ENCODE measurements at places on chromosomes 11 and 22.

DNA sequence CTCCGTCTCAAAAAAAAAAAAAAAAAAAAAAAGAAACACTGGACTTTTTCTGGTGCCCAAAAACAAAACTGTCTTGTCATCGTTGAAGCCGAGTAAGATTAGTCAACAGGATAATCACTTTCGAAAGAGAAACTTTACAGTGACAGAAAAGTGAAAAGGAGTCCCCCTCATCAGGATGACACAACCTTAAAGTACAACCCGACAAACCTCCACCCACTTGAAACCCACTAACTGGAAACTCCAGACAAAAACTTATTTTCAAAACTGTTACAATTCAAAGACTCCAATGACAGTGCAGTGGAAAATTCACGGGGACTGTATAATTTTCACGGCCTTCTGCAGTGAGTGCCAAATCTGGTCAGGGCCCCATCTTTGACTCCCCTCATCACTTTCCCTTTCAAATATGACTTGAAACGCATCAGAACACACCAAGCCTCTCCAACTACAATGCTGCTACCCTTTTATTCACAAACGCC is 1.3 kb downstream of the DENND5A start:
- DNase-seq = no peak

DNA sequence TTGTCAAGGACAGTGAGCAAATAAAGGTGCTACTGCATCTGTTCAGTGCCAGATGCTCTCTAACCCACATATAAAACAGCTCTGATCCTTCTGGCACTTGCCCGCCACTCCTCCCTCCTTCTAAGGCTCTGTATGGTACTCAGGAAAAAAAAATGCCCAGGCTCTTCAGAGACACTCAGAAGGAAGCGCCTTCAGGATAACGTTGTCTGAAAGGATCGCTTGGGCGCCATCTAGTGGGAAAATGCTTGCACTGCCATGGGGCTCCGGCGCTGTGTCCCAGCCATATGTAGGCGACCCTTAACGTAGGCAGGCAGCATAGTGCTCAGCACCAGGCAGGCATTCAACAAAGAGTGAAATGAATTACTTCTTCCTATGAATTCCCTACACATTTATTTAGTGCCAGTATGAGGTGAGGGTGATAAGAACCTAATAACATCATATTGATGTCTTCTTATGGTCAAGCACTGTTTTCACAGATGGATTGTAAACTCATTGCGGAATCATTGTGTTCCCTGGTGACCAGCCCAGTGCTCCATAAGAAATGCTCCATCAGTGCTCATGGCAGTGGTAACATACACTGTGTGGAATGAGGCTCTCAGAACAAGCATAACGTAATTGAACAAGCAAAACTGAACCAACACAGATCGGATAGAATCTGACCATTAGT is 39.6 kb downstream of the PAMR1 start:
- DNase-seq = peak; percentile 81

GRCh38 chr11:115391598-115391997 is 112.6 kb downstream of the CADM1 start:
- peak; percentile 19 for DNase-seq

- DNase-seq = no peak
Measured at GRCh38 chr22:35555483-35555890, 14.9 kb downstream of the RASD2 start.

Measured in DMS53 (cell line).